ENCODE measurements at places on chromosomes 11 and 22.
A peak's percentile ranks its signal among the peaks of the same experiment; 100 is the strongest.

GRCh38 chr22:22959147-22959827, 71.7 kb downstream of the IGLL5 start:
- peak; percentile 95 for DNase-seq

GRCh38 chr11:16912692-16913111, 101.5 kb downstream of the PLEKHA7 start:
- no peak for DNase-seq

DNA sequence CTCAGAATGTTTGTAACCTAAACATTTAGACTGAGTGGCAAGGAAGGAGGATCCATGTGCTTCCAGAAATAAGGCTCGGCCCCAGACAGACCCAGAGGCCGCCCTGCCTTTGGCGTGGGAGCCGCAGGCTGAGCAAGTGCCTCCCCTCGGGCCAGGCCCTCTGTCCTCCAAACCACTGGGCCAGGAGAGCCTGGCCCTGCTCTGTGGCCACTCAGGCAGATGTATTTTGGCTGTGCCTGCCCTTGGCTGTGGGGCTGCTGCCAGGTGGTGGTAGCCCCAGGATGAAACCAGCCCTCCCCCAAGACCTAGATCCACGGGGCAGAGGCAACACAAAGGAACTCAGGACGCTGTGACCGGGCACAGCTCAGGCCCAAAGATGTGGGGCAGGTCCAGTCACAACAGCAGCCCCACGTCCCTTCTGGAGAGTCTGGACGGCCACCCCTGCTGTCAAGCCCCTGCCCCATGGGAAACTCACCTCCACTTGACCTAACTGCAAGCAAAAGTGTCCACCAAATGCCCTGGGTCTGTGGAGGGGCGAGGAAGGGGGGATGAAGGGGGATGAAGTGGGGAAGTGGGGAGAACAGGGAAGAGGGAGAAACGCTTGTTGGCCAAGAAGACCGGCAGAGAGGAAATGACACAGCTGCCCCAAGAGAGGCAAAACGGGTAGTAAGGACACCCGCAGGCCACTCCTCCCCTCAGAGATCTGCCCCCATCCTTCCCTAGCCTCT, 24.0 kb downstream of the PISD start:
- DNase-seq = peak; percentile 87

DNA sequence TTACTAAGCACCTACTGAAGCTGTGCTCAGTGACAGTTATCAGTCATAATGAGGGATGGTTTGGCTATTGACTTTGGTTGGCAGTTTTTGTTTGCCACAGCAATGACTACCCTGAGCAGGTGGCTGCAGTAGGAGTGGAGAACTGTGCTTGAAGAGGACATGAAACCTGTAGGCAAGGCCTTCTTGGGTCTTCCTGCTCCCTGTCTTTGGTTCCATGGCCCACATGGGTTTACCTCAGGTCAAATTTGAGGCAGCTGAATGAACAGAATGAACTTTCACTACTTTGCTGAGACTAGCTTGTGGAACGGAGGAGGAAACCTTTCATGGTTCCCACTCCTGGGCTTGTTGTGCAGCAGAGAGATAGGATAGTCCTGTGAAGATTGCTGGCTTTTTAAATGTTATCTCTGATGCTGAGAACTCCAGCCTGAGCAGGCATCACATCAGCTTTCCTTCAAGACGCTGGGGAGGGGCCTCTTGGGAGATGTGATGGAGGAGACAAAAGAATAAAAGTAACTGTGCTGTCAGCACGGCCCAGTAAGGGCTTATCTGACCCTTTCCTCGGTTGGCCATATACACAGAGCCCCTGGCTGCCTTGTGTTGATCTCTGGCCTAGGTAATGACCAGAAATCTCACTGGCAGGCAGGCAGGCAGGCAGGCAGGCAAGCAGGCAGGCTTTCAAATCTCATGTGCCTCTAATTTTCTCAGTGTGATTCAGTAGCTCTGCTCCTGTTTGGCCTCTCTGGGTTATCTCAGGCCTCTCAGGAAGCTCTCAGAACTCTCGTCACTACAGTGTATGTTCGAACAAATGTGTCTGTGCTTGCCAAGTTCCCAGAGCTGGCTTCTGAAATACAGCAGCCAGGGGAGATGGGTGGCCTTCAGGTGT, 12.0 kb downstream of the STIM1 start:
- DNase-seq = no peak

DNA sequence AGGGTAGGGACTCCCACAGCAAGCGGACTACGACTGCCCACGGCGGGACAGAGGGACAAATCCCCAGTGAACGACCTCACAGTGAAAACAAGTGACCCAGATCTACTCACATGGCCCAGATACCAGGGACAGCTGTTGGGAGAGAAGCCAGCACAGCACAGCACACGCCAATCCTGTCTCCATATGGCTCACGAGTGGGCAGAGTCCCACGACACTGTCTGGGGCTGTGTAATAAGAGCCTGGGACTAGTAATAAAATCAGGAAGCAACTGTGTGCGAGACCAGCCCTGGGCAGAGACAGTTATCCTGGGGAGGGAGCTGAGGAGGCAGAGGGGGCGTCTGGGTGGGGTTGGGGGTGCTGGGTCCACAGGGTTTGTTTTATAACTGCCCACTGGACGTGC, 385.0 kb downstream of the CTTN start:
- no peak for DNase-seq

GRCh38 chr11:17314232-17314547, 37.4 kb upstream of the NCR3LG1 start:
- no peak for DNase-seq

- no peak for DNase-seq
These were observed 80.1 kb downstream of the EMSY start for GRCh38 chr11:76524919-76525318.

DNA sequence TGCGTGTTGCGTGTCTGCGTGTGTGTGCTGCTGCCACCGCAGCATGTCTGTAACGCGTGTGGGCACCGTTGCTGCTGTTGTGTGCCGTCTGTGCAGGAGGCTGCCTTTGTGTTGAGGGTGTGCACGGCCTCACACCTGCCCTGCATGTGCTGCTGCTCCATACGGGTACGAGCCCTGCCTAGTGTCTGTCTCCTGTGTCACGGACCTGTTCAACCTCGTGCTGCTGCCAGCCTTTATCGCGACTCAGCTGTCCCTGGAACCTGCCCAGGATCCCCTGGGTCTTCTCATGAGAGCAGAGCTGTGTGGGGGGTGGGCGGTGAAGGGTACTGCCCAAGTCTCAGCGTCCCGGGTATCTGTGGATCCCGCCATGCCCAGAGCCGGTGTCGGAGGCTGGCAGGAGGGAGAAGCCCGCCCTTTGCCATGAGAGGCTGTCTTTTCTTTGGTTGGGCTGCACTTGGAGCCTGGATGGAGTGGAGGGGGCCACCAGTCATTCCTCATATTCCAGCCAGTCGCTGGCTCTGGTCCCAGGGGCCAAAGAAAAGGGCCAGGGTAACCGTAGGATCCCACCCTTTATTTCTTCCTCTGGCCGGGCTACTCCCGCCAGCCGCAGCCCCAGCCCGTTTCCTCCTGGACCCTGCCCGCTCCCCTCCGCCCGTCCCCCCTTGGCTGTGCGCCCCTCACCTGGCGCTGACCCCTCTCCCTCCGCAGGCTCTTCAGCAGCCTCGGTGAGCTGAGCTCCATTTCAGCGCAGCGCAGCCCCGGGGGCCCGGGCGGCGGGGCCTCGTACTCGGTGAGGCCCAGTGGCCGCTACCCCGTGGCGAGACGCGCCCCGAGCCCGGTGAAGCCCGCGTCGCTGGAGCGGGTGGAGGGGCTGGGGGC, 7.8 kb upstream of the ACR start:
- DNase-seq = no peak
